Hematopoietic multipotent progenitor cell treated with erythropoietin and hydrocortisone succinate and interleukin-3 and kit ligand, for 6 days (in vitro differentiated cells): ENCODE measurements at places on chromosomes 16 and 17.

GRCh38 chr16:14672403-14672971 is 21.6 kb downstream of the PLA2G10 start:
- no peak for DNase-seq

DNA sequence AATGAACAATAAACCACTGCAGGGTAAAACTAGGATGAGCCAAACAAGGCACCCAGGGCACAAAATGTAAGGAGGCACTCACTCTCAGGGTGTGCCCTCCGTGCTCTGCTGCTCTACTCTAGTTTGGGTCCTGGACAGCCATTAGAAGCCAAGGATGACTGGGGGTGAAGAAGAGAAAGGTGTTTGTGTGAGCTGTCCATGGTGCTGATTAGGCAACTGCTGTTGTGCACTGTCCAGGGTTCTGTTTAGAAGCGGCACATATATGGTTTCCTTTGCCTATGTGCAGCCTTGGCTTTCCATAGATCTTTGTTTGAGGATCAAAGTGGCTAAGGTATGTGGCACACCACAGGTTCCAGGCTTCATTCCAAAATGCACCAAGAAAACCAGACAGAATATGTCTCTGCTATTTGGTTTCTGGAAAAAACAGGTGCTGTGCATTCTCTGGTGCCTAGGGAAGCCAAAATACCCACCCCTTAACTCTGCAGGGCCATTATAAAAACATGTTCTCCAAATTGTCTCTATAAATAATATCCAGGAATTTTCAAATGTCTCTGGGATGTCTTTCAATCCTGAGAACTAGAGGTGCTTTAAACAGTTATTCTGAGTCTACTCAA is 123.5 kb downstream of the CBLN1 start:
- peak; percentile 74 for DNase-seq

- DNase-seq: peak; percentile 75
Measured at GRCh38 chr16:73956587-73957494, 339.8 kb upstream of the PSMD7 start.

GRCh38 chr17:10198509-10199249 is at the start of gene GAS7:
Gene GAS7 (minus strand): TSS chr17:10198606.
- peak; percentile 31 for DNase-seq

DNA sequence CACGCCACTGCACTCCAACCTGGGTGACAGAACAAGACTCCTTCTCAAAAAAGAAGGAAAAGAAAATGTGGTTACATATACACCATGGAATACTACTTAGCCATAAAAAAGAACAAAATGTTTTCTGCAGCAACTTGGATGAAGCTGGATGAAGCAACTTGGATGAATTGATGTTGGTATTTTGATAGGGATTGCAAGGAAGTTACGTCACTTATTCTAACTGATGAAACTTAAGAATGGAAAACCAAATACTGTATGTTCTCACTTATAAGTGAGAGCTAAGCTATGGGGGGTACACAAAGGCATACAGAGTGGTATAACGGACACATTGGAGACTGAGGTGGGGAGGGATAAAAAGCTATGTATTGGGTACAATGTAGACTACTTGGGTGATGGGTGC is 17.5 kb downstream of the PLA2G10 start:
- DNase-seq: no peak

- DNase-seq: no peak
Measured at GRCh38 chr17:74814453-74814852, 38.3 kb upstream of the NAT9 start.

DNA sequence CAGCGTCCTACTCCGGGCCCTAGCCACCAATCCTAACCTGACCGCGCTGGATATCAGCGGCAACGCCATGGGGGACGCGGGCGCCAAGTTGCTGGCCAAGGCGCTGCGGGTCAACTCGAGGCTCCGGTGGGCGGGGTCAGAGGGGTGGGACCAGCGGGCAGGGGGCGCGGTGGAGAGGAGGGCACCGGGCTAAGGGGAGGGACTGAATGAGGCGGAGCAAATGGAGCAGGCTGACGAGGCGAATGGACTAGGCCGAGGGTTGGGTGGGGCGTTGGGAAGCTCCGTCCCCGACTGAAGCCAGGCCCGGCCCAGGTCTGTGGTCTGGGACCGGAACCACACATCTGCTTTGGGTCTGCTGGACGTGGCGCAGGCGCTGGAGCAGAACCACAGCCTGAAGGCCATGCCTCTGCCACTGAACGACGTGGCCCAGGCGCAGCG is 4.6 kb downstream of the CARMIL2 start:
- DNase-seq: no peak

- DNase-seq: peak; percentile 49
Measured at GRCh38 chr17:81635973-81636504, 873 bp downstream of the NPLOC4 start.

DNA sequence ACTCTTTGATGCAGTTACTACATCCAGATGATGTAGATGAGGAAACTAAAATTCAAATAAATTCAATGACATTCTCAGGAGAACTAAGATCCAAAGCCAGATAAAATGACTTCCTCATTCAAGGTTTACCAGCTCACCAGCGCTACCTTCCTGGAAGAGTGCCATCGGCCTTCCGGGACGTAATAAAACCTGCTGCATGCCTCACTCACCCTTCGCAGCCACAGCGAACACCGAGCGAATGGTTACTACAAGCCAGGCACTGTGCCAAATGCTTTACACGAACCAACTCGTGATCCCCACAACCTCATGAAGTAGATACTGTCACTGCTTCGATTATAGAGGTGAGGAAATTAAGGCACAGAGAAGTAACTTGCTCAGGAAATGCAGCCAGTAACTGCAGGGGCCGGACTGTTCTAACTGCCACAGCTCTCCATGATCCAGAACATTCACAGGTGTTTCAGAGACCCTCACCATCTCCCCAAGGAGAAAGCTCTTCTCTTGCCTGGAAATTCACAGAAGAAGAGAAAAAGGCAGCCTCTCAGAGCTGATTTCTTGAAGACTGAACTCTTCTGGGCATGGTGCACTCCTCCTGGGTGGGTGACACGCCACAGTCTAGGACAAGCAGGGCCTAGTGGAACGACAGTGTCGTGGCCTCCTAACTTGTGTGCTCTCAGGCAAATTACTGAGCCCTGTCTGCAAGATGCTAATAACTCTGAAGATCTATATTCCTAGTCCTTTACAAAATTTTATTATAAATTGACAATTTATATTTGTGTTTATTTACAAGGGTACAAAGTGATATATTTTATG is 46.8 kb downstream of the HIC1 start:
- peak; percentile 91 for DNase-seq

- no peak for DNase-seq
Measured at GRCh38 chr16:19875900-19876299, 8.7 kb downstream of the GPRC5B start.

GRCh38 chr17:74431568-74432423 is at the start of gene GPRC5C:
Gene GPRC5C (plus strand): TSS chr17:74432088. CDS start chr17:74439777, 7,689 bp downstream.
- DNase-seq: peak; percentile 57

- DNase-seq: no peak
Measured at GRCh38 chr17:77915594-77916021, 42.9 kb upstream of the TNRC6C start.

- DNase-seq: peak; percentile 7
Measured at GRCh38 chr16:86990451-86990850, 326.7 kb downstream of the C16orf95 start.

GRCh38 chr16:5451641-5452040 is 354.0 kb upstream of the EEF2KMT start:
- DNase-seq: no peak
